ENCODE measurements at places on chromosomes 5 and 9. TPM values are rescaled to one million over a fixed set of nuclear protein-coding genes. Genes with fewer than 3 reads are reported as not detected.

DNA sequence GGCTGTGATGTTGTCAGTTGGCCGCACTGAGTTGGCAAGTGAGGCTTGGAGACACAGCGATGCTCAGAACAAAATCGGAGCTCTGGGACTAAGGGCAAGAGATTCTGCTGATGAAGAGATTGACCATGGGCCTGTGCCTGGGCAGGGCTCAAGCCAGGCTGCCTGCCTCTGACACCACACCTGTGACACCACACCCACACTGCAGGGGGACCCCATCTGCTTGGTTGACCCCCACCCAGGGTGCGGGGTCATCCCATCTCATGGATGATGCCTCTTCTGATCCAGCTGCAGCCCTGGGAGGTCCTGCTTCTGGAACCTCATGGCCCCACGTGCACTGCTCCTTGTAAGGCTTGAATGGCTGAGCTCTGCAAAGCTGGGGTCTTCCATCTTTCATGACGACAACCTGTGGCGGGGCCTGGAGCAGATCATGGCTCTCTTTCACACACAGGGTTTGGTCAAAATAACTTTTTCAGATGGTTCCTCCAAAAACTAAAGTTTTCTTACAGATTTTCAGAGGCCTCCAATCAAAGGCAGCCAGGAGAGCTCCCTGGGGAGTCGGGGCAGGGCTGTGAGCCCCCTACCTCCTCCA lies 185.2 kb downstream of the GADD45G start:
- no peak for DNase-seq

- DNase-seq, result no peak
Measured at GRCh38 chr5:168346417-168346816, 55.0 kb downstream of the WWC1 start.

- no peak for DNase-seq
Measured at GRCh38 chr9:91234523-91234922, 127.2 kb downstream of the AUH start.

DNA sequence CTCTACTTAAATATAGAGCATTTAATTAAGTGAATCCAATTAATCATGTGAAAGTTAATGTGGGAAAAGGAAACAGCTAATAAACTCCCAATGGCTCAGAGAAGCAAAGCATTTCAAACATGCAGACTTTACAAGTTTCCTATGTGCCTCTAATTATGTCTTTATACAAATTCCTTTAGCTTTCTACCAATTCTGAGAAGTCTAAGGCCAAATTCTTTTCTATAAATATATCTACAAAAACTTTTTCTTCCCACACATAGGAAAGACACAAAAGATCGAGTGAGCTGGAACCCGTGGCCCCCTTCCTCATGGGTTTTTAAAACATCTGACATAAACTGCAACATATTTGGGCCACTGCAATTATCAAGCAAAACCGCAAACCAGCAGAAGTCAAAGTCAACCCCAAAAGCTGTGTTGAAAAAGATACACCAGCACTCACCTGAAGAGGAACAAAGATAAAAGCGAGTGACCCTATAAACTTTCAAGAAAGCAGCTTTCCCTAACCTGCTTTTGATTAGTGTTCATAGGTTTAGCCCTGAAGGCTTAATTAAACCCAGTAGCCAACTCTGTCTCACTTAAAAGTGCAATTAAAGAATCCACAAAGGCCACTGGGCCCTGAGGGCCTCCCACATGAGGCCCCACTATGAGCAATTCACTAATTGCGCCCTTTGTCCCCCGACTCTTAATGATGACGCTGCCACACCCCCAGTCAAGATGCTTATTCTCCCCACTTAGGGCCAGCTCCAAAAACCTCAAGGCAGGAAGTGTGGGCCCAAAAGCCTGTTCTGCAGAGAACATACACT lies 12.1 kb downstream of the SEMA5A start:
- DNase-seq, result no peak

The CMYA5 gene
- total RNA-seq, result under 0.01 TPM

DNA sequence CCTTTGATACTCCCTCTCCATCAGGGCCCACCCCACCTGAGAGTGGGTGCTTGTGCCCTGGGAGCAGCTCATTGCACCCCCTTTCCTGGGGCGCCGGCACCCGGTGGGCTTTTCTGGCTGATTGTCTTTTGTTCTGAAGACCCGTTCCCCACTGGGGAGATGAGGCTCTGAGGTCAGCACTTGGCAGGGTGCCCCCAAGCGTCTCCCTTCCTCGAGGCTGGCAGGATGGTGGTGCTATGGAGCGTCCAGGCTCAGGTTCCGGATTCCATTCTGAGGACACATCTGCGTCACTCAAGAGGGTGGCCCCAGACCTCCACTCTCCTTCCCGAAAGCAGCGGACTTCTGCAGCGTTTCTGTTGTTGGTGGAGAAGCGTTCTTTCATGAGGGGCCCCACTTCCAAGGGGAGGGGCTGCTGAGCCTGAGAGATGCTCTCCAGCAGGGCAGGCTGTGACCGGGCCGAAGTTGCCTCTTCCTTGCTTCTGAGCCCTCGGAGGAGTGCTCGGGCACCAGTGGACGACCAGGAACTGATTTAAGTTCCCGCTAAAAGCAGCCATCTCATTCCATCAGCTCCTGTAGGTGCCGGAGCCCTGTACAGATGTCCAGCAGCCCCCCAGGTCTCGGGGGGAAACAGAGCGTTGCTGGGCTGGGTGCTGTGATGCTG lies 42.2 kb downstream of the COL5A1 start:
- DNase-seq, result no peak

DNA sequence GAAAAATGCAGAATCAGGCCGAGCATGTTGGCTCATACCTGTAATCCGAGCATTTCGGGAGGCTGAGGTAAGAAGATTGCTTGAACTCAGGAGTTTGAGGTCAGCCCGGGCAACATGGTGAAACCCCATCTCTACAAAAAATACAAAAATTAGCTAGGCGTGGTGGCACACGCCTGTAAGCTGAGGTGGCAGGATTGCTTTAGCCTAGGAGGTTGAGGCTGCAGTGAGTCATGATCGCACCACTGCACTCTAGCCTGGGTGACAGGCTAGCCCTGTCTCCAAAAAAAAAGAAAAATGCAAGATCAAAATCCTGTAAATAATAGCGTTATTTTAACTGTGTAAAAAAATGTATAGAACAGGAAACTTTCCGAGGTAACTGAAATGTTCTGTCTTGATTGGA lies 39.4 kb downstream of the RNF44 start:
- no peak for DNase-seq

GRCh38 chr5:39437467-39437866 lies 12.7 kb upstream of the DAB2 start:
- no peak for DNase-seq

GRCh38 chr5:10621832-10622231 lies 58.0 kb downstream of the ANKRD33B start:
- no peak for DNase-seq

- DNase-seq, result no peak
Measured at GRCh38 chr9:89234205-89235067, 55.8 kb upstream of the SHC3 start.

GRCh38 chr5:10827571-10827970 lies 66.5 kb upstream of the DAP start:
- no peak for DNase-seq

GRCh38 chr9:14478175-14479162 lies 164.5 kb upstream of the NFIB start:
- no peak for DNase-seq

The PCSK1 gene
- 3.4 TPM for total RNA-seq

DNA sequence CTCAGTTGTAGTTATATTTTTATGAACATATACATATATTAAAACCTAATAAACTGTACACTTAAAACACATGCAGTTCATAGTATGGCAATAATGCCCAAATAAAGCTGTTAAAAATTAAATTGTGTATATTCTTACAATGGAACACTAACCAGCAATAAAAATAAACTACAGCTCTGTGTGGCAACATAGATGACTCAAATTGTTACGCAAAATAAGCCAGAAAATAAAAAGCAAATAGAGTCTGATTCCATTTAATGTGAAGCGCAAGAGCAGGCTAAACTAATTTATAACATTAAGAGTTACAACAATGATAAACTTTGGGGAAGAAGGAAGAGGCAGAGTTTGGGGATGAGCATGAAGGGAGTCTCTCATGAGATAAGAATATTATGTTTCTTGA lies 597.3 kb downstream of the TLE1 start:
- no peak for DNase-seq

- no peak for DNase-seq
Measured at GRCh38 chr5:180367300-180367699, 14.2 kb upstream of the GFPT2 start.

The MAMDC4 gene
- 0.86 TPM for total RNA-seq

DNA sequence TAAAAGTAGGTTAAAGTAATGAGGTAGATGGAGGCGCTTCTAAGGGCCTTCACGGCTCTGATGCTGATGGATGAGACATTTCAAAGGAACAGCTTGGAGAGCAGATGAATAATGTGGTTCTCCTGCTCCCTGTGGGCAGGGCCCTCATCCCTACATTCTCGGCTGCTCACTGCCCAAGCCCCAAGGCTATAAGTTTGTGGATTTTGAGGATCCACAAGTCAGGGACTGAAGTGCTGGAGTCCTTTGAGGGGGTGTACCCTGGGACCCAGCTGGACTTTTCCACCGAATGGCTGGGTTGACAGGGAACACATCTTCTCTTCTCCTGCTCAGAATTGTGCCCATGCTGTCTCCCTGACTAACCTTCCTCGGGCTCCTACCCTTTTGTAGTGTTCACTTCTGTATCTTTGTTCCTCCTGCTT lies 21.4 kb upstream of the CXCL14 start:
- no peak for DNase-seq

- no peak for DNase-seq
Measured at GRCh38 chr9:12955510-12956163, 180.8 kb downstream of the LURAP1L start.

- no peak for DNase-seq
Measured at GRCh38 chr5:20601678-20602100, 613.7 kb upstream of the CDH18 start.

GRCh38 chr5:112228667-112229066 lies 190.4 kb downstream of the EPB41L4A start:
- peak; percentile 27 for DNase-seq

- DNase-seq, result no peak
Measured at GRCh38 chr9:94199776-94200175, 59.3 kb upstream of the ZNF169 start.

GRCh38 chr5:128470663-128471062 lies 67.4 kb downstream of the FBN2 start:
- DNase-seq, result no peak

The F12 gene
- total RNA-seq, result 1.5 TPM

The PCDHB10 gene
- 0.33 TPM for total RNA-seq

GRCh38 chr5:171808951-171809350 lies 23.3 kb downstream of the SMIM23 start:
- DNase-seq, result no peak

GRCh38 chr9:9223175-9223574 lies 1389.6 kb downstream of the PTPRD start:
- DNase-seq, result no peak

DNA sequence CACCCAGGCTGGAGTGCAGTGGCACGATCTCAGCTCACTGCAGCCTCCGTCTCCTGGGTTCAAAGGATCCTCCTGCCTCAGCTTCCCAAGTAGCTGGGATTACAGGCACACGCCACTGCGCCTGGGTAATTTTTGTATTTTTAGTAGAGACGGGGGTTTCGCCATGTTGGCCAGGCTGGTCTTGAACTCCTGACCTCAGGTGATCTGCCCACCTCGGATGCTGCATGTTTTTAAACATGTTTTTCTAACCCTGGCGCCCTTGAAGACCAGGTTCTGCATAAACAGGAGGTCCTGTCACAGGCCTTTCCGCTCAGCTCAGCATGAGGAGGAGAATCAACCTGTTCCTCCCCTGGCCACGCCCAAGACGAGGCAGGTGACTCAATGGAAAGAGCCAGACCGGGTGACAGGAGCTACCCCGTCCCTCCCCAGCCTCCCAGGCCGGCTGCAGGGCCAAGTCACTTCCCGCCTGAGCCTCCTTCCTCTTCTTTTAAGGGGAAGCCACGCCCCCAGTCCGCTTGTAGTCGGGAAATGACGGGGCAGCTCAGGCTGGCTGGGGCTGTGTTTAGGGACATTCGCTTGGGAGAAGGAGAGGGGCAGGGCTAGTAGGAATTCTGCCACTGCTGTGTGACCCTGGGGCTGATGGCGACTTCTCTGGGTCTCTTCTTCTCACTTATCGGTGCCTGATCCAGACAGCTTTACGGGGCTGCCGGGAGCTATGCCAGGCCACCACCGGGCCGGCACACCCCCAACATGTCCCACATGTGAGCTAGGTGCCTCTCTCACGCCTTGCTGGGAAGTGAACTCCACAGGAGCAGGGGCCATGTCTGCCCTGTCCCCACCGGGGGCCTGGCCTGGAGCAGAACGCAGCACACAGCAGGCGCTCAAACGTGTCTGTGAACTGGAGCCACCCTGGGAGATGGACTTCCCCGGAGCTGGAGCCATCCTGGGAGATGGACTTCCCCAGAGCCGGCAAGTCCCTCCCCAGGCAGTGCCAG lies 6.1 kb downstream of the NOTCH1 start:
- peak; percentile 89 for DNase-seq

DNA sequence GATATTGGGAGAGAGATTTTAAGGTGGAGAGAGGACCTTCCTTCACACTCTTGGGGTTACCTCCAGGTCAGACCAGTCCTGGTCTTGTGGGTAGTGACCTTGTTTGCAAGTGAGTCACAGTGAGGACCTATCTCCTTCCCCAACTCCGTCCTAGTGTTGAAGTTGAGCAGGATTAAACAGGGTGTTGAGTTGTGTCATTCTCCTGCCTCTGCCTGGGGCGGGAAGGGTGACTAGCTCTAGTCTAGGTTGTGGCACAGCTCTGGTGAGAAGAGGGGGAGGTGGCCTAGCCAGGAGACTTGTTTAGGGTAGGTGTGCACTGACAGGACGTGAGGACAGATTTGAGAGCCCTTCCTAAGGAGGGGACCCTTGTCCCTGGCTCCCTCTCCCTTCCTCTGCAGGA lies 119.6 kb upstream of the PITX1 start:
- DNase-seq, result no peak

DNA sequence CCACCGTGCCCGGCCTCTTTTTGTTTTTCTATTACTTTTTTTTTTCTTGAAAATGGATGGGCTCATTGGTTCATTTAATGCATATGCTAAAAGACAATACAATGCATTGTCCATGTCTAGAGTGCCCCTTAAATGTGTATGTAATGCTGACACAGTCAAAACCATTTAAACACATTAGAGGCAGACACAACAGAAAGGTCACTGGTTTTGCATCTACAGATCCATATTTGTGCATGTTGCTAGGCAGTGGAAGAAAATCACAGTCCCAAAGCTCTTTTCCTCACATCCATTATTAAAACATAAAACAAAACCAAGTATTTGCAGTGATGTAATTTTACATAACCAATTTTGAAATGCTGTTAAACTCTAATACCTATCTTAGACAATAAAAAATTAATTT lies 389.0 kb downstream of the TAF11L14 start:
- no peak for DNase-seq
